ENCODE measurements at places on chromosomes 6 and 20. TPM values are rescaled to one million over a fixed set of nuclear protein-coding genes. Genes with fewer than 3 reads are reported as not detected.

The GNRH2 gene
- 0.49 TPM for total RNA-seq

The ASIP gene
- total RNA-seq, result not detected

The DUSP15 gene
- total RNA-seq, result 23.6 TPM

The EPPIN gene
- total RNA-seq, result not detected

The TBCC gene
- total RNA-seq, result 25.7 TPM

The PI16 gene
- not detected for total RNA-seq

The LY6G5C gene
- total RNA-seq, result 0.62 TPM

The C6orf58 gene
- not detected for total RNA-seq

The MAK gene
- total RNA-seq, result 0.21 TPM

The TMEM244 gene
- total RNA-seq, result not detected

The RNF5 gene
- total RNA-seq, result 82.3 TPM

The CAGE1 gene
- total RNA-seq, result not detected

The FOXQ1 gene
- 11.7 TPM for total RNA-seq

The CUL7 gene
- 32.1 TPM for total RNA-seq
